Epithelial cell of umbilical artery (primary cell): ENCODE measurements at places on chromosomes 6 and 20. TPM values are rescaled to one million over a fixed set of nuclear protein-coding genes. Genes with fewer than 3 reads are reported as not detected.

The BPIFA2 gene
- total RNA-seq = not detected in 2 replicates

The NRSN1 gene
- not detected in 2 replicates for total RNA-seq

The ACTR5 gene
- 11.4 and 13.2 TPM in 2 replicates for total RNA-seq

The SLC25A27 gene
- 0.32 and 1.5 TPM in 2 replicates for total RNA-seq

The TPX2 gene
- 45.8 and 58.2 TPM in 2 replicates for total RNA-seq

The ANKRD6 gene
- total RNA-seq = 4.1 and 4.9 TPM in 2 replicates

The KCNQ5 gene
- under 0.01 TPM in 1 of 2 replicates, not detected in the other for total RNA-seq

The GJA1 gene
- 663 and 1,009 TPM in 2 replicates for total RNA-seq

The CAP2 gene
- 1.6 and 5.6 TPM in 2 replicates for total RNA-seq

The FOXA2 gene
- total RNA-seq = not detected in 2 replicates

The NEURL2 gene
- 2.6 TPM in 2 replicates for total RNA-seq

The POPDC3 gene
- total RNA-seq = 0.76 and 1.3 TPM in 2 replicates

The MOXD1 gene
- total RNA-seq = 0.32 and 0.61 TPM in 2 replicates

The CNR1 gene
- not detected in 2 replicates for total RNA-seq

The OPN5 gene
- not detected in 2 replicates for total RNA-seq

The MTRF1L gene
- 27.7 and 33.5 TPM in 2 replicates for total RNA-seq

The SYS1 gene
- 14.3 and 16.6 TPM in 2 replicates for total RNA-seq

The CASS4 gene
- not detected in 2 replicates for total RNA-seq

The PTCRA gene
- total RNA-seq = not detected in 2 replicates

The RNASET2 gene
- total RNA-seq = 13.8 and 28.6 TPM in 2 replicates

The TRIM15 gene
- total RNA-seq = not detected in 2 replicates

The ARID1B gene
- 20.5 and 30.9 TPM in 2 replicates for total RNA-seq

The ZC3H12D gene
- not detected in 2 replicates for total RNA-seq

The POU3F2 gene
- not detected in 2 replicates for total RNA-seq

The PIGU gene
- 5.8 and 7.1 TPM in 2 replicates for total RNA-seq

The CTCFL gene
- total RNA-seq = 0.15 TPM in 1 of 2 replicates, not detected in the other

The FILIP1 gene
- total RNA-seq = 12.2 and 16.2 TPM in 2 replicates

The CLIC5 gene
- not detected in 2 replicates for total RNA-seq

The MYT1 gene
- under 0.01 TPM in 1 of 2 replicates, not detected in the other for total RNA-seq
